ENCODE measurements at places on chromosomes 1 and 21. TPM values are rescaled to one million over a fixed set of nuclear protein-coding genes. Genes with fewer than 3 reads are reported as not detected.

Gene ANGPTL1
- 0.72 TPM for total RNA-seq

DNA sequence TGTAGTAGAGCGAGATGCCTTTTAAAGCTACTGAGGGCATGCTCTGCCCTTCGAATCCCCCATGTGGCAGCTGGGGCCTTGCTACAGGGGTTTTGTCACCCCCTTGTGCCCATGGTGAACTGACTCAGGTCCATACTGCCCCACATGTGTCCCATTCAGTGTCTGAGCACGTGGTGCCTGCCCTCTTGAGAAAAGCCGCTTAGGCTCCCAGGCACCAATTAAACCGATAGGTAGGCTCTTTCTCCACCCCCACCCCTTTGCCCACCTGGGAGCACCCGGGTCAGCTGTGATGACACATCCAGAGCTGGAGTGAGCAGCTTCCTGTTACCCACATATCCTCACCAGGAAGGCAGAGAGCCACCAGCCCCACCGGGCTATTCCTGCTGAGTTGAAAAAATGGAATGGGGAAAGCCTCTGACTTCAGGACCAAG, 30.5 kb downstream of the TMCC2 start:
- H3K4me3 ChIP-seq: no peak overlapping the region
- no peak overlapping the region for H3K27ac ChIP-seq
- no peaks in the 10 kb centered on the region for H3K36me3 ChIP-seq
- DNase-seq: no peak
- peaks cover 16% of the 10 kb centered on the region for H3K4me1 ChIP-seq

Gene OR2T12
- not detected for total RNA-seq

- peaks cover 2% of the 10 kb centered on the region for H3K4me1 ChIP-seq
- no peak for DNase-seq
- H3K27me3 ChIP-seq: no peaks in the 10 kb centered on the region
- H3K36me3 ChIP-seq: no peaks in the 10 kb centered on the region
- no peak overlapping the region for H3K4me3 ChIP-seq
Measured at GRCh38 chr1:95733031-95733430, 499.0 kb downstream of the RWDD3 start.

Gene HMGN2
- total RNA-seq: 497 TPM

DNA sequence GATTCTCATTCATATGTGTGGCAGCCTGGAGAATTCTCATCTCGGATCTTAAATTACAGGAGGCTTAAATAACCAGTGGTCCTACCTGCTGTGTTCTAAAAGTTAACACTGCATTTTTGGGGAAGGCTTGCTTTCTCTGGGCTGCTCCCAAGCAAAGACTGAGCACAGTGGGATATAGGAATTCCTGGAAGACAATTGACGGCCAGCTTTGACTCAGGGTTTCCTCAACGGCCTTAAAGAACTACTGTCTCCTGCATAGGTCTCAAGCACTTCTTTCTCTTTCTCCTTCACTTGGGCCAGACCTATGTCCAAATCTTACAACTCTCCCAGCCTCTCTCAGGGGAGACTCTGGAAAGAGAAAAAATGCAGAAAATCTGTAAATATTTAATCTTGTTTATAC, 1.0 kb upstream of the KRTAP13-3 start:
- no peaks in the 10 kb centered on the region for H3K36me3 ChIP-seq
- no peak overlapping the region for H3K27ac ChIP-seq
- H3K27me3 ChIP-seq: peaks cover 7% of the 10 kb centered on the region

DNA sequence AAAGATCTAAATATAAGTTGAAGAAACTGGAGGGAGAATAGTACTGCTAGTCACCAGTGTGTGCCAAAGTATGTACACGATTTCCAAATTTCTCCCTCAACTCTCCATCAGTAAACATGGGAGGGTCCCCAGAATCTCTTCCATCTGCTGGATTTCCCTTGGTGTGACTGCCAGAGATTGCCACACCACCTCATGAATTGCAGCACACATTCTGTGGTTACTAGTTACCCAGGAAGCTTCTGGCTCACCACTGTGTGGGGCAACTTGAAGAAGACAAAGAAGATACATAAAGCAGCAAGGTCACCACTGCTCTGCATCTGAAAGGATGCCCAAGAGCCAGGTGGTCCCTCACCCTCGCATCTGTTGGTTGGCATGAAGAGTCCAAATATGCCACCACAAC, 191.7 kb upstream of the ESRRG start:
- no peak for DNase-seq
- H3K27me3 ChIP-seq: peaks cover 21% of the 10 kb centered on the region
- no peak overlapping the region for H3K4me3 ChIP-seq
- no peaks in the 10 kb centered on the region for H3K36me3 ChIP-seq
- peaks cover 4% of the 10 kb centered on the region for H3K4me1 ChIP-seq

GRCh38 chr21:31529406-31529805, 130.1 kb upstream of the SOD1 start:
- no peak for DNase-seq
- H3K36me3 ChIP-seq: peaks cover 2% of the 10 kb centered on the region
- H3K4me3 ChIP-seq: no peak overlapping the region
- peaks cover 58% of the 10 kb centered on the region for H3K4me1 ChIP-seq

Gene IFNLR1
- total RNA-seq: 13.0 TPM

Gene ATXN7L2
- total RNA-seq: 14.9 TPM

Gene RAD54L
- total RNA-seq: 11.7 TPM

Gene YY1AP1
- 56.2 TPM for total RNA-seq

Gene PTGS2
- 20.2 TPM for total RNA-seq

Gene RPTN
- total RNA-seq: not detected

Gene PLPPR4
- total RNA-seq: 0.13 TPM

Gene INSRR
- total RNA-seq: 0.45 TPM

DNA sequence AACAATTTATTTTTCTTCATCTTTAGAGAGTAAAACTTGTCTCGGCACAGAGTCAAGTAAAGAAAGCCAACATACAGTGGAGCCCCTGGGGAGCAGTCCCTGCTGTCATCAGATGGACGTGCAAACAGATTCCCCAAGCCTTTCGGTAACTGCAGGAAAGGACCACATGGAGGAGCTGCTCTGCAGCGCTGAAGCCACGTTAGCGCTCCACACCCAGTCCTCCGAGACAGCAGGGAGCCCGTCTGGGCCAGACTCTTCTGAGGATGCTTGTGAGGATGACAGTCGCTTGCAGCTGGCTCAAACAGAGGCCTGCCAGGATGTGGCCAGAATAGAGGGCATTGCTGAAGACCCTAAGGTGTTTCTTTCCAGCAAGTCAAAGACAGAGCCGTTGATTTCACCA, 77.1 kb upstream of the SCCPDH start:
- no peak overlapping the region for H3K4me3 ChIP-seq
- no peaks in the 10 kb centered on the region for H3K27me3 ChIP-seq
- H3K4me1 ChIP-seq: no peaks in the 10 kb centered on the region
- DNase-seq: no peak
- H3K36me3 ChIP-seq: peaks cover 24% of the 10 kb centered on the region

DNA sequence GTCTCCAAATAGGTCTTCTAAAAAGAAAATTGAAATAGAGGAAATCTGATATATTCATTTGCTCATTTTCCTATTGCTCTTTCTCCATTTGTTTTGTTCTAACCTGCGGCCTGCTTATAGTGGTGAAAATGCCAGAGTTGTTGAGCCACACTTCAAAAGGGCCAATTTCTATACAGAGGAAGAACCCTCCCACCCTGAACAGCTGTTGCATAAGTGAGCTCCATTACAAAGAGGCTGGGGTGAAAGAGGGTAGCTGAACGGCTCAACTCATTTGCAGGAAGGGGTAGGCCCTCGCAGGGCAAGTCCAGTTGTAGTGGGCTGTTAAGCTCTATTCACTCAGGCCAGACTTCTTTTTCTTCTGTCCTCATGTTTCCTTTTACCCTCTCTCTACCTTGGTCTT, 8.8 kb downstream of the ADCY10 start:
- H3K27me3 ChIP-seq: no peaks in the 10 kb centered on the region
- H3K36me3 ChIP-seq: peaks cover 2% of the 10 kb centered on the region
- peaks cover 5% of the 10 kb centered on the region for H3K4me1 ChIP-seq
- no peak overlapping the region for H3K4me3 ChIP-seq

DNA sequence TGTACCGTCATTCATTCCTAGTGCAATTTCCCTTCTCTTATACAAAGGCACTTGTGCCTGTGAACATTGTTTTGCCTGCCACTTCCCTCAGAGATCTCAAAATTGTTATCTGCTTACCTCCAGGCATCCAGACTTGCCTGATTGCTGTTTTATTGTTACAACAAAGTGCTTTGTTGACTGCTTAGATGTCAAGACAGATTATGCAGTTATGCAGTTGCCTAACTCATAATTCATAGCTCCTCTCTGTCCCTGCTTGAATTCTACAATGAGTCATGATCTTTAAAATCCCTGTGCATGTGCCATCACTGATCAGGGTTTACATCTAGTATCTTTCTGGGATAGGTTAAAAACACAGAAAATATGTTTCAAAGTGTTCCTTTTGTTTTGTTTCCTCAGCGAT, 24.5 kb downstream of the CXADR start:
- H3K27me3 ChIP-seq: no peaks in the 10 kb centered on the region
- no peak for DNase-seq
- H3K27ac ChIP-seq: no peak overlapping the region
- no peak overlapping the region for H3K4me3 ChIP-seq
